Tibial artery (tissue), 4 donors: ENCODE measurements at places on chromosomes 11 and 22.

GRCh38 chr22:28394513-28395110 lies 285.0 kb downstream of the TTC28 start:
- H3K27ac ChIP-seq = no peak overlapping the region
- no peaks in the 10 kb centered on the region for H3K36me3 ChIP-seq
- H3K27me3 ChIP-seq = no peaks in the 10 kb centered on the region
- DNase-seq = no peak
- H3K4me1 ChIP-seq = peaks cover 15% of the 10 kb centered on the region
- no peak overlapping the region for H3K4me3 ChIP-seq

DNA sequence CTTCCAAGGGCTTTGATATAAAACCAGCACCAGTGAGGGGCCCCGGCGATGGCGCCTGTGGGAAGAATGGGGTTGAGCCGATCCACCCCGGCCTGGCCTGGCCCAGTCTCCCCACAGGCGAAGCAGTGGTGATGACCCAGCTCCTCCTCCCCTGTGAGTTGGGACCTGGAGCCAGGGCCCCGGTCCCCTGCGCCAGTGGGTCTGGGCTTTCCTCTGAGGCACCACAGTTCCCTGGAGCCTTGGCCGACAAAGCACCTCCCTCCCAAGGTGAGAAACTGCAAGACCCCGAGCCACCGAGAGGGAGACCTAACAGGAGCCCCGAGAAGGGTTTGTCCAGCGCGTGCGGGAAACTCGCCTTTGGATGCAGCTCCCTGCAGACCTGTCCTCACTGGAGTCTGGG lies 942.9 kb downstream of the BRD1 start:
- no peaks in the 10 kb centered on the region for H3K4me1 ChIP-seq
- H3K4me3 ChIP-seq = no peak overlapping the region
- H3K27me3 ChIP-seq = peaks cover 20% of the 10 kb centered on the region
- H3K36me3 ChIP-seq = no peaks in the 10 kb centered on the region
- H3K27ac ChIP-seq = no peak overlapping the region
- peak; percentile 43 for DNase-seq

DNA sequence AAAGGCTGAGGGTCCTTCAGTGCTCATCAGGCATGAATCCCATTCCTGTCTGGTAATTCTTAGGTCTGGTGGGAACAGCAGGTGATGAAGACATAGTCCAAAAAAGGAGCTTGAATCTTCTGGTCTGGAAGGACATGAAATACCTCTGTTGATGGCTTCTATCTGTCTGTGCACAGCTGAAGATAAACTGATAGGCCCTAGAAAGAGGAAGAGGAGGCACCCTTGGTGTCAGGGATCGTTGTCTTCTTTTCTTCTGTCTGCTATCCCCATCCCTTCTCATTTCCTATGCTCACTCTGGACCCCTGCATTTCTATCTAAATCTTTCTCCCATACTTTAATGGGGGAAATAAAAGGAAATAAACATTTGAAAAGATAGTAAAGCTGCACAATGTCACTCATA lies 9.4 kb downstream of the AGBL2 start:
- no peaks in the 10 kb centered on the region for H3K27me3 ChIP-seq
- H3K36me3 ChIP-seq = no peaks in the 10 kb centered on the region

DNA sequence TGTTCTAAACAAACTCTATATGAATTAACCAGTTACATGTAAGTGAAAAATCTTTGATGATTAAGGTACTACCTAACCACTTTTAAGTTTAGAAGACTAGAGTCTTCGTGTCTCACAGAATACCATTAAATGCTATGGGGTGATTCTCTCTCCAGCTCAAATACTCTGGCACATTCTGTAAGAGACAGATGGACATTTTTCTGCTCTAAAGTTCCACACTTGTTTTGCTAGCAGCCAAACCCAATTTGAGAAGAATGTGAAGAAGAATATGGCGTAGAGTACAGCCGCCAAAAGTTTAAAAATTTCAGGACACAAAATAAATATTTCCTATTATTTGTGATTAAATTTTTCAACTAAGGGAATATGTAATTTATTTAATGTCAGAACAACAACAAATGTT lies 339.1 kb downstream of the GUCY1A2 start:
- no peaks in the 10 kb centered on the region for H3K27me3 ChIP-seq
- H3K4me3 ChIP-seq = no peak overlapping the region
- no peak for DNase-seq
- no peaks in the 10 kb centered on the region for H3K4me1 ChIP-seq
- no peaks in the 10 kb centered on the region for H3K36me3 ChIP-seq

GRCh38 chr22:20441631-20442484 lies 4.2 kb upstream of the SCARF2 start:
- peaks cover 20% of the 10 kb centered on the region for H3K4me1 ChIP-seq
- no peak for DNase-seq
- H3K27ac ChIP-seq = peak overlapping the region; percentile 37
- H3K27me3 ChIP-seq = no peaks in the 10 kb centered on the region
- H3K4me3 ChIP-seq = no peak overlapping the region
